ENCODE measurements at places on chromosomes 1 and 21.

DNA sequence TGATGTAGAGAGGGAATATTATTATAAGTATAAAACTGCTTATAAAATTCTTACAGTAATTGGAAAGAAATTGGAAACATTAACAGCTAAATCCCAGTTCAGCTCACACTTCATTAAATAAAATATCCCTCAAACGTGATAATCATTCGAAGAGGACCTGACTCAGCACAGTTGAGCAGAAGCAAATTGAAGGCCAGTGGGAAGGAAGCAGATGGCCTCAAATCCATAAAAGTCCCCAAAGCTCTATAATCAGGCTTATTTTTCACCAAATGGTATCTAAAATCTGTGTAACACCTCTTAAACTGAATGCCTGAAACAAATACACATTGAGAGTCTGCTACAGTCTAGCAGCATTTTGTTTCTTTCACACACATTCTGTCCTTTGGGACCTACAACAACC is 106.8 kb downstream of the TENT5C start:
- DNase-seq, result no peak

DNA sequence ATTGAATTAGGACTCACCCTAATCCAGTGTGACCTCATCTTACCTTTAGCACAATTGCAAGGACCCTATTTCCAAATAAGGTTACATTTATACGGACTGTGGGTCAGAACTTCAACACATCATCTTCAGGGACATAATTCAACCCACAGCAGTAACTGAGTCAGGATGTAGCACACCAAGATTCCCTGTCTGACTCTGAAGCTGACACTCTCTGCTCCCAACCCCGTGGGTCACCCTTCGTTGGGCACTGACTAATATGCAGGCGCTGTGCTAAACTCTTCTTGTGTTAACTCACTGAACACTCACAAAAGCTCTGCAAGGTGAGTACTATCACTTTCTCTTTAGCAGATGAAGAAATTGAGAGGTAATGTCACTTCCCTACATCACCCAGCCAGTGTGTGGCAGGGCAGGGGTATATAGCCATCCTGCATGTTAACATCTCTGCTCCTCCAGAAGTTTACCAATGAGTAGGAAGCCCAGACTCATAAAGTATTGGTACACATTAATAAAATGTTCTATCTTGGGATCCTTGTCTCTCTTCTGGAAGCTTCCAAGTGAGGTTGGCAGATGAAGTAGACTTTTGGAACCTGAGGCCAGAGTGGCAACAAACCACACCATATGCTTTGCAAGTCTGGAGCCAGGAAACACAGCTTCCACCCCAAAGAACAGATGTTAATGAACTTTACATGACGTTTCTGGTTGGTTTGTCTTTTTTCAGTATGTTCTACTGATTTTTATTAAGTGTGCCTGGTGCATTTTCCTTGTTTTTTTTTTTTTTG is 139.2 kb upstream of the KLHDC7A start:
- DNase-seq, result no peak

GRCh38 chr1:199705825-199706224 is 321.7 kb upstream of the NR5A2 start:
- DNase-seq, result no peak

- DNase-seq, result no peak
Measured at GRCh38 chr1:85454214-85454613, 10.7 kb downstream of the DDAH1 start.

DNA sequence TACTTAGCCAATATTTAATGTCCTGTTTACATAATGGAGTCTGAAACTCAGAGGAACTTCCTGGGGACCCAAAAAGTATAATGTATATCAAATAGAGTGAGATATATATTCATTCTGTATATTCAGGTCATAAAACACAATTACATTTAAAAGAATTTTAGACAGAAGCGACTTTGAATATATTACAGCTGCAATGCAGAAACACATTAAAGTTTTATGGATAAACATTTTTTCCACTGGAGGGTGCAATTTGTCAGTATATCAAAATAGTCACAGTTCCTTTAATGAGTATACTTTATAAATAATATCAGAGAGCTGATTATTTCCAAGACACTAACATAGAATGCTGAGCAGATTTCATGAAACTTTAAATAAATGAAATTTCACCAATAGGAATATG is 43.9 kb upstream of the CRB1 start:
- DNase-seq, result no peak

DNA sequence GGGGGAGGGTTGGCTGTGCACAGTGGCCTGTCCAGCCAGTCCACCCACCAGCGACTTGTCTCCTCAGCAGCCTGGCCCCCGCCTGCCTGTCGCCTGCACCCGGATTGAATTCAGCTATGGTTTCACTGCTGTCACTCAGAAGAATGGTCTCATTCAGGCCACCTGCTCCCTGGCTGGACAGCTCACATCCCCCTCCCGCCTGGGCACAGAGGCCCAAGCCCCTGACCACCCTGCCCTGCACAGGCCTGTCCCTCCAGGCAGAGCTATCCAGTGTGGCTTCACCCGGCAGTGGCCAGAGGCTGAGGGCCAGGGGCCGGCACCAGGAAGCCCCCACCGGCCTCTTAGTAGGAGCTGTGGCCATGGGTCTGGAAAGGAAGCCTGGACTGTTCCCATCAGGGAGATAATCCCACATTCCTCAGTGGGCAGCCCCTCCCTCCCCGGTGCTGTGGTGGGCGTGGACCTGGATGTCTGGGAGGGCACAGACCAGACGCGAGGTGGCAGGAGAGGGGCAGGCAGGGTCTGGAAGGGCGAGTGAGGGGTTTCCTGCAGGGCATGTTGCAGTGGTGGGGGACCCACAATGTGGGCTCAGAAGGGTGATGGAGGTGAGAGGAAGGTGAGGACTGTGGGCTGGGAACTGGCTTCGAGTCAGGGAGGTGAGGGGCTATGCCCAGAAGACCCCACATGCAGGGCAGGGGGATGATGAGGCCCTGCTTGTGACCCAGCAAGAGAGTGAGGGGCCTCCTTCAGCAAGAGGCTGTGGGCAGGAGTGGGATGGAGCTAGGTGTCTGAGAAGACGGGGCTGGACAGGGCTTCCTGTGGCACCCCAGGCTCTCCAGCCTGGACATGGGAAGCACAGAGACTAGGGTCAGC is 30.4 kb downstream of the WNT9A start:
- DNase-seq, result no peak

DNA sequence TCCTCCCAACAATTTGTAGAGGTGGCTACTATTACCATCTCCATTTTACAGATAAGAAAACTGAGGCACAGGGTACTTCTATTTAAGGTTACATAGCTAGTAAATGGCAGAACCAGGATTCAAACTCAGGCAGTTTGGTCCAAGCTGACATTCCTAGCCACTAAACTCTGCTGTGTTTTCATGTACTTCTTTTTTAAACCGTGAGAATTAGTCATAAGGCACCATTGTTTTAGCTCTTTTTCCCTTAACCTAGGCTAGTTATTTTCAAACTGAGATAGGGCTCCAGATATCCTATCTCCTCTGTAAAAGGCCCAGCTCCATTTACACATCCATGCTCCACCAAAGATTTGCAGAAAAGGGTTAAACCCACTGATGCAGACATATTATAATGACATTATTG is 92.9 kb downstream of the PTPN14 start:
- DNase-seq, result no peak

DNA sequence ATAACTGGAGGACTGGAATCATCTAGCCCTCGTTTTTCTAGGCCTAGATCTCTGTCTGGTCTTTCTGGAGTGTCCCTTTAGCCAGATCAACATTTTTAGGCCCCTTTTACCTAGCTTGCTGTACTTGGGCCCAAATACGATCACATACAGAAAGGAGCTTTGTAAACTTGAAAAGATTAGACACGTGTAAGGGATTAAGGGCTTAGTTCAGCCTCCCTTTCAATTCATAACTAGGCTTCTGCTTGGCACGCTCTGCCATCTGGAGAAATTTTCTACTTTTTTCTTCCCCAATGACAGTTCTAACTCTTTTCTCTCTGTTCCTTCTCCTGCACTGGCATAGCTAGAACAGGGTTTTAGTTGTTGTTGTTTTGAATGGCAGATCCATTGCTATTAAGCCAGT is 153.3 kb upstream of the BEND5 start:
- DNase-seq, result no peak

DNA sequence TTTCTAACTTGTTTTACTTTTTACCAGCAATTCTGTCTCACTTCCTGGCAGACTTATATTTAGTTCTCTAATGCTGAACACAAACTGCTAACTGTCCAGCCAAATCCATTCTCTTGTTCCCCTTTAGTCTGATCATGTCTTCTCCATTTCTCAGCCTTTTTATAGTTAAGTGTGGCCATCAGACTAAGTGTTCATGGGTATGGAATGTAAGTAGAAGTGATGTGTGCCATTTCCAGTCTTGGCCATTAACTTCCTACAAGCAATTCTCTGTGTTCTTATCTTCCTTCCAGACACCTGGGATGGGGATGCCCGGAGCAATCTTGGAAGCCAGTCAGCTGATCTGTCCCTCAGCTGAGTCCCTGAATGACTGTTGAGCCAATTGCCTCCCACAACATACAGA is 165.8 kb downstream of the ST6GALNAC3 start:
- DNase-seq, result no peak

- no peak for DNase-seq
Measured at GRCh38 chr1:8603220-8603616, 214.2 kb downstream of the RERE start.

DNA sequence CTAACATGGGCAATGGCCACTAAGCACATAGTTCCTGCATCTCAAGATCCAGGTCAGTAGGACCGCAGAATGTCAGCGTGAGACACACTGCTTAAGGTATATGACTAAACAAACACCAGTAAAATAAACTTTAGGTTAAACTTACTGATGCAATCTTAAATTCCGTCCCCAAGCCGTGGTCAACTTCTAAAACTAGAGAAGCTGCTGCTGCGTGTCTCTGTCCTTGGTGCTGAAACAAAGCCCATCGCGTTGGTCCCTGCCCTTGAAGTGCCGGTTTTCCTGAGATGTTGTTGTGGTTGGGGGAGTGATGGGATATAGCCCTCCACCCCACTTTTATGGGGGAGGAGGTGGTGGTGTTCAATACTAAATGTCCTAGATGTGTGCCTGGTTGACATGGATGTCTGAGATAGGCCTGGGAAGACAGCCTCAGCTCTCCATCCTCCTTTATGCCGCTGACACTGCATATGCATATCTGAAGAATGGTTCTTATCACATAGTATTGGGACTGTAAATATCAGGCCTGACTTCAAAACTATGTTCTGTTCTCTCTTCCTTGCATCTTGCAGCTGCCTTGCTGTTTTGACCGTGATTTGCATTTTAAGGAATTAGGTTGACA is 72.0 kb upstream of the KCNA3 start:
- DNase-seq, result no peak

- peak; percentile 15 for DNase-seq
Measured at GRCh38 chr1:37323486-37324377, 150.6 kb upstream of the ZC3H12A start.

DNA sequence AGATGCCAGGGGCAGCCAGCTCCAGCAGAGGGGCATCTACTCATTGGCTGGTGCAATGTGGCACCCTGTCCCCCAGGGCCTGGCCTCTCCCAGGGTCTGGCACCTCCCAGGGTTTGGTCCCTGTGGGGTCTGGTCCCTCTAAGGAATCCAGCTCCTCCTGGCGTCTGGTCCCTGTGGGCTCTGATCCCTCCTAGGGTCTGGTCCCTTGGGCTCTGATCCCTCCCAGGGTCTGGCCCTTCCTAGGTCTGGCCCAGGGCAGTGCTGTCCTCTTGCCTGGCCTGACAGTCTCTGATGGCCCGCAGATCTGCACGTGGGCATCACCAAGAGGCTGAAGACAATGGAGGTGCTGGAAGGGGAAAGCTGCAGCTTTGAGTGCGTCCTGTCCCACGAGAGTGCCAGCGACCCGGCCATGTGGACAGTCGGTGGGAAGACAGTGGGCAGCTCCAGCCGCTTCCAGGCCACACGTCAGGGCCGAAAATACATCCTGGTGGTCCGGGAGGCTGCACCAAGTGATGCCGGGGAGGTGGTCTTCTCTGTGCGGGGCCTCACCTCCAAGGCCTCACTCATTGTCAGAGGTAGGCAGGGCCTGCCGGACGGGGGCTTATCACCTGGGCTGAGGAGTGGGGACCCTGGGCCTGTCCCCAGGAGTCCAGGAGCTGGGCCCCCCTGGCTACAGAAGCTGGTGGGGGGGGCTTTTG is 73.9 kb downstream of the OBSCN start:
- DNase-seq, result no peak

- DNase-seq, result no peak
Measured at GRCh38 chr1:233614743-233615521, 1.0 kb downstream of the KCNK1 start.

GRCh38 chr1:55214934-55215193 is 300 bp downstream of the USP24 start:
- peak; percentile 62 for DNase-seq

DNA sequence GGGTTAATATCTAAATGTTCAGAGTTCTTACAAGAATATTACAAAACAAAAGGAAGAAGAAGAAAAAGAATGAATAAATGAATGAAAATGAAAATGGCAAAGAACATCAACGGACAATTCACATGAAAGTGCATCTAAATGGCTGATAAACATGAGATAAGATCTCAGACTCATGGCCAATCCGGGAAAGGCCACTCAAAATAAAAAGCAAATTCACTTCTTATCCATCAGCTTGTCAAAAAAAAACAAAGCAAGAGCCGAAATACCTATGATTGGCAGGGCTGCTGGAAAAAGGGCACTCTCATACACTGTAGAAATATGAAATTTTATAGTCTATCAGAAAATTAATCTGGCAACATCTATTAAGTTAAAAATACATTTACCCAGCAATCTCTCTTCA is 103.6 kb upstream of the EDEM3 start:
- no peak for DNase-seq

- no peak for DNase-seq
Measured at GRCh38 chr1:225828706-225829345, 18.9 kb downstream of the EPHX1 start.

DNA sequence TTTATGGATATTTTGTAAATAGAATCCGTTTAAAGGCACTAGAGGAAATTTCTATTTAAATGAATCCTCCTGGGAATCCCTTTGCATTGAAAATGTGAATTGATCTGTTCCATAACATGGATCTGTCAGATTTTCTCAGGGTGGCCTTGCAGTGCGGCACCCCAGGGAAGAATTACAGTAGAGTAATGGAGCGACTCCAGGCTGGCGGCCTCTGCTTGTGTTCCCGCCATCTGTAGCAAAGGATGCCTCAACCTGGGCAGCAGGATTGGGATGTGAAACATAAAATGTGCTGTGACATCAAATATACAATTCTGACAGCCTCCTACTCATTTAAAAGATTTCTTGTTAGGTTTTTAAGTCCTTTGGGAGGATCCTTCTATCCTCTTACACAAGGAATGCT is 115.9 kb downstream of the RHOU start:
- DNase-seq, result no peak

- no peak for DNase-seq
Measured at GRCh38 chr1:54580856-54581550, 33.0 kb downstream of the ACOT11 start.

GRCh38 chr1:117143871-117144270 is 22.3 kb upstream of the TRIM45 start:
- DNase-seq, result no peak

All from NCI-H774 (cell line).